Tibial nerve (tissue), 4 donors: ENCODE measurements at places on chromosomes 7 and 10. TPM values are rescaled to one million over a fixed set of nuclear protein-coding genes. Genes with fewer than 3 reads are reported as not detected.

ARF5 gene
- total RNA-seq: 142 TPM

PAPOLB gene
- total RNA-seq: 1.4 TPM

HOXA6 gene
- total RNA-seq: 23.3 TPM

GRCh38 chr7:73827567-73828106 lies 3.2 kb upstream of the CLDN4 start:
- no peaks in the 10 kb centered on the region for H3K36me3 ChIP-seq
- H3K27me3 ChIP-seq: peaks cover 18% of the 10 kb centered on the region
- H3K4me3 ChIP-seq: no peak overlapping the region
- H3K27ac ChIP-seq: peak overlapping the region; percentile 46
- peaks cover 26% of the 10 kb centered on the region for H3K4me1 ChIP-seq
- no peak for DNase-seq

DNA sequence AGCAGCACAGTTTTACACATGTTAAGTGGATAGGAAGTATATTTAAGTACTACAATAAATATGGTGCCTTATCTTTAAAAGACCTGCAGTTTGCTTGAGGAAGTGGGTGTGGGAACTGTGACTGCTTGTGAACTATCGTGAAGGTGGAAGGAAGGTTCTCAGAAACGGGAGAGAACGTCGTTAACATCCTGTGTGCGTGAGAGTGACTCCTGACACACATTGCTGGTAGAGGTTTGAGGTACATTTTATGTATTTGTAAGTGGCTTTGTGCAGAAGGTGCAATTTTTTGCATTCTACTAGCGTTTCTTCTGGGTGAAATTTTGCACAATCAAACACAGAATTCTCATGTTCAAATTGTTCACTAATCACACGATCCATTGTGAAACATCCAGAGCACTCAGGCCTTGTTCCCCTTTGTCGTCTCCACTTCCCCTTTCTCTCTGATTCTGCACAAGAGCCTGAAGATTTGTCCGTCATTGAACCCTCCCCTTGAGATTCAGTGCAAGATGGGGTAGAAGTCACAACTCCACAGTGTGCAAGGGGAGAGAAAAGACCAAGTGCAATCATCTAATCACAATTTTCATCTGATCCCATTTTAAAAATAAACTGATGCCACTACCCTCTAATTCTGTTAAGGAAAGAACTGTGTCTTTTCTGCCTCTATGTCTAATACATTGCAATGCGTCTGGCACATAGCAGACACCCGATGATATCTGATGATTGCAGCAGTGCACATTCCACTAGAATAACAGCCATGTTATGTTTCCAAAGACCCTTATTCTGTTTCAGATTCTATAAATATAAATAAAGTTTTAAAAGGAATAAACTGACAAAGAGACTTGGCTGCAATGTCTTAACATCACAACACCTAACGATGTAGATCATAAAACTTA lies 279.9 kb downstream of the NEBL start:
- no peak overlapping the region for H3K27ac ChIP-seq
- no peaks in the 10 kb centered on the region for H3K27me3 ChIP-seq
- DNase-seq: no peak
- no peak overlapping the region for H3K4me3 ChIP-seq
- no peaks in the 10 kb centered on the region for H3K4me1 ChIP-seq

- DNase-seq: no peak
- no peaks in the 10 kb centered on the region for H3K36me3 ChIP-seq
- no peak overlapping the region for H3K4me3 ChIP-seq
- no peak overlapping the region for H3K27ac ChIP-seq
These were observed 26.5 kb downstream of the LRGUK start for GRCh38 chr7:134153493-134154136.

- H3K4me1 ChIP-seq: no peaks in the 10 kb centered on the region
- H3K36me3 ChIP-seq: peaks cover 92% of the 10 kb centered on the region
- H3K27ac ChIP-seq: no peak overlapping the region
- no peak overlapping the region for H3K4me3 ChIP-seq
These were observed 106.9 kb upstream of the PDLIM1 start for GRCh38 chr10:95397747-95398146.

NT5C3A gene
- total RNA-seq: 30.1 TPM

OR6B1 gene
- not detected for total RNA-seq

C10orf67 gene
- total RNA-seq: 0.84 TPM

GRCh38 chr10:43114743-43115611 lies 23.3 kb upstream of the CSGALNACT2 start:
- no peak overlapping the region for H3K27ac ChIP-seq
- no peaks in the 10 kb centered on the region for H3K4me1 ChIP-seq
- no peaks in the 10 kb centered on the region for H3K36me3 ChIP-seq

GRCh38 chr10:654647-654996 lies 34.8 kb downstream of the DIP2C start:
- H3K27ac ChIP-seq: peak overlapping the region; percentile 28
- peaks cover 59% of the 10 kb centered on the region for H3K4me1 ChIP-seq
- H3K27me3 ChIP-seq: no peaks in the 10 kb centered on the region
- H3K4me3 ChIP-seq: no peak overlapping the region

ANKMY2 gene
- total RNA-seq: 13.5 TPM

DNA sequence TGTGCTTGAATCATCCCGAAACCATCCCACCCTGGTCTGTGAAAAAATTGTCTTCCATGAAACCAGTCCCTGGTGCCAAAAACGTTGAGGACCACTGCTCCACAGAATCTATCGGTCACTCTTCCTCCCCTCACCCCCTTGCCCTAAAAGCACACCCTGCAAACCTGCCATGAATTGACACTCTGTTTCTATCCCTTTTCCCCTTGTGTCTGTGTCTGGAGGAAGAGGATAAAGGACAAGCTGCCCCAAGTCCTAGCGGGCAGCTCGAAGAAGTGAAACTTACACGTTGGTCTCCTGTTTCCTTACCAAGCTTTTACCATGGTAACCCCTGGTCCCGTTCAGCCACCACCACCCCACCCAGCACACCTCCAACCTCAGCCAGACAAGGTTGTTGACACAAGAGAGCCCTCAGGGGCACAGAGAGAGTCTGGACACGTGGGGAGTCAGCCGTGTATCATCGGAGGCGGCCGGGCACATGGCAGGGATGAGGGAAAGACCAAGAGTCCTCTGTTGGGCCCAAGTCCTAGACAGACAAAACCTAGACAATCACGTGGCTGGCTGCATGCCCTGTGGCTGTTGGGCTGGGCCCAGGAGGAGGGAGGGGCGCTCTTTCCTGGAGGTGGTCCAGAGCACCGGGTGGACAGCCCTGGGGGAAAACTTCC lies 784 bp upstream of the SERPINE1 start:
- peak overlapping the region; percentile 77 for H3K27ac ChIP-seq
- H3K27me3 ChIP-seq: no peaks in the 10 kb centered on the region
- peaks cover 25% of the 10 kb centered on the region for H3K4me1 ChIP-seq
- H3K4me3 ChIP-seq: no peak overlapping the region

GRCh38 chr7:32179567-32179966 lies 109.4 kb upstream of the PDE1C start:
- no peak overlapping the region for H3K4me3 ChIP-seq
- DNase-seq: no peak
- H3K36me3 ChIP-seq: no peaks in the 10 kb centered on the region
- H3K4me1 ChIP-seq: no peaks in the 10 kb centered on the region

- H3K36me3 ChIP-seq: no peaks in the 10 kb centered on the region
- peak overlapping the region; percentile 77 for H3K27ac ChIP-seq
- no peaks in the 10 kb centered on the region for H3K27me3 ChIP-seq
- no peak for DNase-seq
These were observed 35.2 kb upstream of the PDK4 start for GRCh38 chr7:95631527-95631926.

GRCh38 chr7:78441737-78442136 lies 643.2 kb downstream of the PHTF2 start:
- H3K27ac ChIP-seq: no peak overlapping the region
- H3K4me1 ChIP-seq: no peaks in the 10 kb centered on the region
- no peaks in the 10 kb centered on the region for H3K36me3 ChIP-seq

DNA sequence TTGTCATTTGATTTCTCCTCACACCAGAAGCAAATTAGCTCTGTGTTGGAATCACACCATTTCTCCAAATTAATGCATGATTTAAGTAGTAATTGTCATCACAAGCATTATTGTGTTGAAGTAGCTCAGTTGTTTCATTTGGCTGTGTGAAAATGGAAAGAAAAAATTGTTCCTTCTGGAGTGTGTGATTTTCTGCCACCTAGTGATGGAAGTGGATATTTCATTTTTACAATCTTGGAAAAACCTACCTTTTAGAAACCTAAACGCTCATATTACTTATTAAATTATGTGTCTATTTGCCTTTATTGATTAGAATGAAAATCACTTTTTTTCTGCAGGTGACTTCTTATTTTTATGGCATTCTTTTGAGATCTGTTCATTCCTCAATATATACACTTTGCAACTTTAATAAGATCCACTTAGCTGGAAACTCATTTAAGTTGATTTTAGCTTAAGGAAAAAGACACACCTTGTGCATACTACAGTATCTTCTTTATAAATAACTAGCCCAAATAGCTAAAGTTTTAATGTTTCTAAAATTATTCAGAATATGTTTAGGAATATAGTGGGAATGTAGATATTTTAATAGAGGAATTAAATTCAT lies 50.0 kb downstream of the SRI start:
- no peak overlapping the region for H3K27ac ChIP-seq
- no peaks in the 10 kb centered on the region for H3K36me3 ChIP-seq
- H3K4me1 ChIP-seq: no peaks in the 10 kb centered on the region

ADAM12 gene
- 10.5 TPM for total RNA-seq

DNA sequence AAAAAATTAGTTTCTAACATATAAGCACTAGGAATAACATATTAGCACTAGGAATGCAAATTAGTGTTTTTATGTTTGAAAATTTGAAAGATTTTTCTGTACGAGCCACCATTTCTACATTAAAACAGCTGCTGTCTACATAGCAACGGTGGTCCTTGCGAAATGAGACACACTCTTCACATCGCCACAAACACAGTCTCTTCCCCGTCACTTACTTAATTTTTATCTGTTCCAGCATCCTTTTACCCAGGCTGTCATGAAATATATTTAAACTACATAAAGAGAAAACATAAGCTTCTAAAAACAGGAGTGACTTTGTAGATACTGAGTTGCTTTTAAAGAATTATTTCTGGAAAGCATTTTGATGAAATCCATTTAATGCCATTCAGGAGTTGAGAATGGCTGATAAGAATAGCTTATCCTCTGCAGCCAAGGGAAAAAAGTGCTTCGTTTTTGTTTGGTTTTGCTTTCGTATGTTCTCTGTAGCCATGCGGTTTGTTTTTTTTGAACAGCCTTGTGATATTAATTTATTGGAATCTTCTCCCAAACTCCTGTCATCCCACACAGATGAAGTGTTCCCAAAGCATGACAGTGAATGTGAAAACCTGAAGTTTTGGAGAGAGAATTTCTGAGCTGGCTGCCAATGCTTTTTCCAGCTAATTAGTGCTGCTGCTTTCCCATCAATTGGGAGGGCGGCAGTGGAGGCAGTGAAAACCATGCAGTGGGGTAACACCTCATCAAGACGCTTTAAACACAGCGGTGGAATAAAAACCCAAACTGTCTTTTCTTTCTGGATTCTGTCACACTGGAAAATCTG lies 603.7 kb upstream of the ADARB2 start:
- no peaks in the 10 kb centered on the region for H3K4me1 ChIP-seq
- H3K4me3 ChIP-seq: no peak overlapping the region
- no peaks in the 10 kb centered on the region for H3K27me3 ChIP-seq
- H3K27ac ChIP-seq: no peak overlapping the region
- H3K36me3 ChIP-seq: no peaks in the 10 kb centered on the region

DNA sequence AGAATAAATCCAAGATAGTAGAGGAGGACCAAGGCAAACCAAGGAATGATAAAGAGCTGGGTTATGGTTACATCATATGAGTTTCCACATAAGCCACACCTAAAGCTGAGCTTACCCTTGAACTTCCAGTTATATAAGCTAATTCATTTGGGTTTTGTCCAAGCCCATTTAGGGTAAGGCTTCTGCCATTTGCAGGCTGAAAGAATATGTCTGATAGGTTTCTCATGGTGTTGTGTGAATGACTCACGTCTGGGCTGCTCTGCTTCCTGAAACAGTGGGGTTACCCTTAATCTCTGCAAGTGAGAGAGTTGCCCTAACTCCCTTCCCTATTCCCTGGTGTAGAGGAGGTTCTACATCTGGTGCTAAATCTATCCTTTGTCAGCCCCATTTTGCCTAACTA lies 60.8 kb downstream of the PTTG1IP2 start:
- no peak overlapping the region for H3K4me3 ChIP-seq
- H3K36me3 ChIP-seq: no peaks in the 10 kb centered on the region
- no peak overlapping the region for H3K27ac ChIP-seq

ZNF783 gene
- 35.7 TPM for total RNA-seq

GRCh38 chr10:120667276-120667675 lies 183.9 kb upstream of the WDR11 start:
- DNase-seq: no peak
- no peak overlapping the region for H3K4me3 ChIP-seq
- H3K36me3 ChIP-seq: no peaks in the 10 kb centered on the region

DNA sequence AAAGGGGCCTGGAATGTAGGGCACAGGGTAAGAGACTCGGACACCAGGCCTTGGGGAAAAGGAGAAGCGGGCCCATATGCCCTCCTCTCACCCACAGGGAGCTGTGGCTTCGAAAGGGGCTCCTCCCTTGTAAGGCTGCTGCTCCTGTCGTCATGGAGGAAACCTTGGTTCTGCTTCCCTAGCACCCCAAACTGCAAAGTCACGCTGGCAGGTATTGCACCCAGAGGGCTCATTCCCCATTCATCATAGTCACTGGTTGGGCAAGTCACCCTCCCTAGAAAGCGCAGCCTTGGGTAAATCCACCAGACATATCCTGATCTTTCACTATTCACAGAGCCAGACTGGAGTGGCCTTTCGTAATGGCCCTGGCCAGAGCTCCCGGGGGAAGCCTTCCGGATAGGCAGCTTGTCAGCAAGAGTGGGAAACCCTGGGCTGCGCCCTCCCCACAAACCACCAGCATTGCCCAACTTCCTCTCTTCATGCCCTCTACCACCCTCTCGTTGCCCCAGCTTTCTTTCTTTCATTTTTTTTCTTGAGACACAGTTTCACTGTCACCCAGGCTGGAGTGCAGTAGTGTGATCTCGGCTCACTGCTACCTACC lies 121.0 kb downstream of the HIP1 start:
- H3K4me3 ChIP-seq: no peak overlapping the region
- no peaks in the 10 kb centered on the region for H3K27me3 ChIP-seq
- no peaks in the 10 kb centered on the region for H3K4me1 ChIP-seq
- peak; percentile 41 for DNase-seq
- no peaks in the 10 kb centered on the region for H3K36me3 ChIP-seq

RSPH10B2 gene
- total RNA-seq: 3.3 TPM

NAT16 gene
- not detected for total RNA-seq

DNA sequence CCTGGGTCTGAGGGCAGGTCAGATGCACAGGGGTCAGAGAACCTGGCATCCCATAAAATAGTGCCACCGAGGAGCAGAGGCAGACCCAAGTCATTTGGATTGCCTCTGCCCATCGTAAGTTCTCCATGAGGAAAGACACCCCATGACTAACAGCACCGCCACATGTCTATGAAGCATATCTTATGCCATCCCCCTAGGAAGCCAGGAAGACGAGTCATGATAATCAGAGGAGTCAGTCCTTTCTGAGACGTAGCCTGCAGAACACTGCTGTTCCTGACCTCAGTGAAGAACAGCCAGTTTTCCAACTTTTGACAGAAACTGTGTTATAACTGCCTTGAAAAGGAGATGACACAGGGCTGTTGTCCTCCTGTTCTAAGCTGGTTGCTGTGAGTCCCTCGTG lies 51.2 kb downstream of the INSYN2A start:
- H3K27ac ChIP-seq: no peak overlapping the region
- no peaks in the 10 kb centered on the region for H3K27me3 ChIP-seq
- H3K36me3 ChIP-seq: no peaks in the 10 kb centered on the region
- no peaks in the 10 kb centered on the region for H3K4me1 ChIP-seq
- H3K4me3 ChIP-seq: no peak overlapping the region

CYP17A1 gene
- total RNA-seq: not detected
